CD4-positive, alpha-beta T cell treated with Interleukin-15 for 4 hours (primary cell): ENCODE measurements at places on chromosomes 2 and 18.

DNA sequence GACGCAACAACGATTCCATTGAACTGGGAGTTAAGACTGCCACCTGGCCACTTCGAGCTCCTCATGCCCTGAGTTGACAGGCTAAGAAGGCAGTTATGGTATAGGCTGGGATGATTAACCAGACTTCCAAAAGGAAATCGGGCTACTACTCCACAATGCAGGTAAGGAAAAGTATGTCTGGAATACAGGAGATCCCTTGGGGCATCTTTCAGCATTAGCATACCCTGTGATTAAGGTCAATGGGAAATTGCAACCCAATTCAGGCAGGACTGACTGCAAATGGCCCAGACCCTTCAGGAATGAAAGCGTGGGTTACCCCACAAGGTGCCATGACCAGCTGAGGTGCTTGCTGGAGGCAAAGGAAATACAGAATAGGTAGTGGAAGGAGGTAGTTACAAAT, 19.1 kb downstream of the CHRNA1 start:
- no peak for DNase-seq

DNA sequence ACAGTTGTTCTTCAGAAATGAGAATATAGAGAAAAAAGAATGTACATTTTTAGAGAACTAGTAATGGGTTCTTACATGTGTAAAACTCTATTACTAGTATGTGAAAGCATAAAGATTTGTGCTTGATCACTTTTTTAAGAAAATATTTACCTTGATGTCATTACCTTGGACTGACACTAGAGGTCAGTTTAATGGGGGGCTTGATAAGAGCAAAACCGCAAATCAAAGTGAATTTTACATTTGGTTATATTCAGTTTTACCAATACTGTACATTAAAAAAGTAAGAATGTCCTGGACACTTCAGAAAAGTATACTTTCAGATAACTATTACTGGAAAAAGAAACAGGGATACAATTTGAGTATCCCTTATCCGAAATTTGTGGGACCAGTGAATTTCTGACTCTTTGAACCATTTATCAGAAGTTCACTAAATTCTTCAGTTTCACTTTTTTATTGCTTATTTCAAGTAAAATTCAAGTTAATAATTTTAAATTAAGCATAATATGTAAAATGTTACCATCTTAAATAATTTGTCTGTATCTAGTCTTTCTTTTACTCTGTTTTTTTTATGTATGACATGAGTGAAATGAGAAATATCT, 1149.5 kb downstream of the DSC3 start:
- no peak for DNase-seq

GRCh38 chr2:206984206-206984605, 44.9 kb downstream of the CPO start:
- DNase-seq = no peak

- no peak for DNase-seq
Measured at GRCh38 chr2:82735336-82735735, 1723.7 kb downstream of the SUCLG1 start.

DNA sequence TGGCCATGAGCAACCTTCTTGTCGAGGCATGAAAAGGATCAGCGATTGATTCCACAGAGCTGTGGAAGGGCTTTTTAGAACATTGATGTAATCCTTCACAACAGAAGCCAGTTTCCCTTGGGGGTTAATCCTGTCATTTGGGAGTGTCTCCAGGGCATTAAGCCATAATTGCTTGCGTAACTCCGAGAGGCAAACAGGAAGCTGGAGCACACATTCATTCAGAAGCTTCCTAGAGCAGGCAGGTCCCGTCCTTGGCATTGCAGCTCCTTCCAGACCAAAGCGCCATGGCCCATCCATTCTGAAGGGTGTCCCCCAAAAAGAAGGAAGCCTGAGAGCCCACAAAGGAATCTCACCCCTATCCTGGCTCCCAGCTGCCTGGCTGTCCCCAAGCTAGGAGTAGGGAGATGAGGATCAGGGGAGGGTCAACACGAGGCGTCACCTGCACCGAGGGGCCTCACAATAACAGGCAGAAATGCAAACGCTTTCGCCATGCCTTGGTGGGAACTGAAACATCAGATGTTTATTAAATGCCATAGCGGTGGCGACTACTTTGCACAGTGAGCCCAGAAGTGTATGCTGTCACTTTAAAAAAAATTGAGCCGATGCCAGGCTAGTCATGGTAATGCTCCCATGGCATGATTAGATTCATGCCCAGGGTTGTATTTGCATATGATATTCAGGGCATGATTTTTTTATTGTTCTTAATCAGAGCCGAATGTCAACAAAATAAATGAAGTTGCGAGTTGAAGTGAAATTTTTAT, 339.4 kb downstream of the BCL11A start:
- no peak for DNase-seq

DNA sequence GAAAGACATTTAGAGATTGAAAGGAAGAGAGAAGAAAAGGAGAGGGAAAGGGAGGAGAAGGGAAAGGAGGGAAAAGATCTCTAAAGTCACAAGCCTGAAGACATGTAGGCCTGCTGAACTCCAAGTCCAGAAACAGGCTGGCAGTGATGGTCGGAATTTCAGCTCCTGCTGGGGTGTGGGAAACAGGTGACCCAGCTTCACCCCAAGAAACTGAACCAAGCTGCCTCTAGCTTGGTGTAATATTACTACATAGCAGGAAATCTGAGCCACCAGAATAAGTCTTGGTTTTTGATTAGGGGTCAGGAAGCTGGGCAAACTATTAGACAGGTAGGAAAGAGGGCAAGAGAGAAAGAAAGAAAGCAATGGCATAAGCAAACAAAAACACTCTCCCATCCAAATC, 185.8 kb downstream of the PDE11A start:
- DNase-seq = no peak

DNA sequence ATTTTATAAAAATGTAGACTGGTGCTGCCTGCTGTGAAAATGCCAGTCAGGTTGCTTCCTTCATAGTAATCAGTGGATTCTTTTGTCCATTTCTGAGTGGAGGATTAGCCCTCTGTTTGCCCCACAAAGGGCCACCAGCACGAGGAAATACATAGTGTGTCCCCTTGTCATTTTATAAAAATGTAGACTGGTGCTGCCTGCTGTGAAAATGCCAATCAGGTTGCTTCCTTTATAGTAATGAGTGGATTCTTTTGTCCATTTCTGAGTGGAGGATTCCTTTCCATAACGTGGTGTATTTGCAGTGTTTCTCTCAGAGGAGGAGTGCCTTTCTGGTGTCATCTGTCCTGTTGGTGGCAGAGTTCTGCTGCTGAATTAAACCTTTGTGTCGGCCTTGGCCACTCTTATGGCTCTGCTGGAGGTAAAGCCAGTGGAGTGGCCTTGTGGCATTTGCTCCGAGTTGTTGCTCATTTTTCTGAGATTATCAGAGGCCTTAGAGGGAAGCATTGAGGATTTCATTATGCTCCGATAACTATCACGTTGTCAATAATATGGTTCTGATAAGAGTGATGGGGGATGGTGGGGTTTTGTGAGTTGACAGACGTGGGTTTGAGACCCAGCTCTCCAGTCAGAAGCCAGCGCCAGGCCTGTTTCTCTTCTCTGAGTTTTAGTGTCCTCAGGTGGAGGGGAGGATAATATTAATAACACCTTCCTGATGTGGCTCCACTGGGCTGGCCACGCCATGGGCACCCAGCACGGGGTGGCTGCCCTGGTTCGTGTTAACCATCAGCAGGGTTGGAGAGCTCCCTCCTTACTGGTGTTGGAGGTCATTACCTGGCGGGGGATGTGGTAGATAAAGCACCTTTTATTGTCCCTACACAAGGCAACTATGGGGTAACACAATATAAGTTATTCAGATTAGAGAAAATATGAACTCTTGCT, 96.6 kb downstream of the NEDD4L start:
- no peak for DNase-seq

- peak; percentile 4 for DNase-seq
Measured at GRCh38 chr2:121356058-121356640, 71.1 kb upstream of the TFCP2L1 start.

DNA sequence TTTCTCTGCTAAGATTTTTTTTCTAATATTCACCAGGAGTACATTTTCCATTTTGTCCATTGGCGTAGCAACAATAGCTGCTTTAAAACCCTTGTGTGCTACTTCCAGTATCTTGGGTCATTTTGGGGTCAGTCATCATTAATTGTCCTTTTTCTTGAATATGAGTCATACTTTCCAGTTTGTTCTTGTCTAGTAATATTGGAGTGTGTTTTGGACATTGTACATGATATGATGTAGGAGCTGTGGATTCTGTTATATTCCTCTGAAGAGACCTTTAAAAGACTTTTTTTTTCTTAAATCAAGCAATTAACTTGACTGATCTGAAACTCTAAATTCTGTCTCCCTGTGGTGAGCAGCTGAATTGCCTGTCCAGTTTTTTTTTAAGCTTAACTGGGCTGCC, 40.8 kb downstream of the AGPS start:
- no peak for DNase-seq

- DNase-seq = no peak
Measured at GRCh38 chr2:229412686-229413085, 141.6 kb upstream of the PID1 start.

- no peak for DNase-seq
Measured at GRCh38 chr2:123606631-123607030, 418.5 kb upstream of the CNTNAP5 start.

GRCh38 chr18:45458033-45458432, 157.2 kb upstream of the SLC14A2 start:
- DNase-seq = no peak

DNA sequence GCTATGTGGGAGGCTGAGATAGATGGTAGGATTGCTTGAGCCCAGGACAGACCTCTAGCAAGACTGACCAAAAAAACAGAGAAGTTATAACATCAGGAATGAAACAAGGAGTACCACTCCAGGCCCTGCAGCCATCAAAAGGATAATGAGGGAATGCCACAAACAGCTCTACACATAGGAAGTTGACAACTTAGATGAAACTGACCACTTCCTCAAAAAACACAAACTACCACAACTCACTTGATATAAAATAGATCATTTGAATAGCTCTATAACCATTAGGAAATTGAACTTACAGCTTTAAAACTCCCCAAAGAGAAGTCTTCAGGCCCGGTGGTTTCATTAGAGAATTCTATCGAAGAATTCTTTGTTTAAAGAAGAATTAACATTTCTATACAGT, 12.9 kb upstream of the ESPNL start:
- DNase-seq = no peak

DNA sequence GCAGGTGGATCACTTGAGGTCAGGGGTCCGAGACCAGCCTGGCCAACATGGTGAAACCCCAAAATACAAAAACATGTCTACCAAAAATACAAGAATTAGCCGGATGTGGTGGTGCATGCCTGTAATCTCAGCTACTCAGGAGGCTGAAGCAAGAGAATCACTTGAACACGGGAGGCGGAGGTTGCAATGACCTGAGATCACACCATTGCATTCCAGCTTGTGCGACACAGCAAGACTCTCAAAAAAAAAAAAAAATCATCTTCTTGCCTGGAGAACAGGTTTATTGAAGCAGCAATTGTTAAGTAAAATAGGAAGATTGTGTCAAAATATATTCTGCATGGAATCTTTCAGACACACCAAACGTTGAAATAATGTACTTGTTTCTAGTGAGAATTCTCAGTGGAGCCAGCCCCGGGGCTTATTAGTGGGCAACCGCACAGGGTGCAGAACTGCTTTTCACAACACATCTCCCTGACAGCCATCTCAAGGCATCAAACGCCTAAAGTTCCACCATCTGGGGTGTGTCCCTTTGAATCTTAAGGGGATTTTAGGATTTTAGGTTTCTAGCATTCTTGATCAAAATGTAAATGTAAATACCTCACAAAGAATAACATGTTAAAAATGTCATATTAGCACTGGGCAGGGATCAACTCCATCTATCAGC, 28.6 kb upstream of the PPP4R1 start:
- no peak for DNase-seq

DNA sequence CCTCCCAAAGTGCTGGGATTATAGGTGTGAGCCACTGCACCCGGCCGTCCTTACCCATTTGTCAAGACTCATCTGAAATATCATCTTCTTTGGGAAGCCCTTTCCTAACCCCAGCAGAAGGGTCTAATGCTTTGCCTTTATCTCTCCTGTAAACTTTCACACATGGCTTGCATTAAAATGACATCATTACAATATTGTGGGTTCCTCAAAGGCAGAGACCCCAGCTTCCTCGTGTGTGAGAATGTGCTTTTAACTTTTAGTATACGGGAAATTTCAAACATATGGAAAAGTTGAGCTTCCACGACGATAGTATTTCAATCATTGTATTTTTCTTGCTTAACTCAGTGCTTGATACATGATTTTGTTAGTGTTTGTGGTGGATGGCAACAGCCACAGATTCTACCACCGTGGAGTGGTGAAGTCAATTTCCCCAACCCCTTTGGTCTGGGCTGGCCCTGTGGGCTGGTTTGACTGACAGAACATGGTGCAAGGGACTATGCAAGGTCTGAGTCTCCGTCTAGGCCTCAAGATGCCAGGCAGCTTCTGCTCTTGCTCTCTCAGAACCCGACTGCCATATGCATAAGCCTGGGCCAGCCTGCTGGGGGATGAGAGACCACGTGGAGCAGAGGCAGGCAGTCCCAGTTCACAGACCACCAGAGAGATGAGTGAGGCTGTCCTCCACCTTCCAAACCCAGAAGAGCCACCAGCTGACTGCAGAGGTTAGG, 39.9 kb downstream of the NGEF start:
- DNase-seq = no peak

DNA sequence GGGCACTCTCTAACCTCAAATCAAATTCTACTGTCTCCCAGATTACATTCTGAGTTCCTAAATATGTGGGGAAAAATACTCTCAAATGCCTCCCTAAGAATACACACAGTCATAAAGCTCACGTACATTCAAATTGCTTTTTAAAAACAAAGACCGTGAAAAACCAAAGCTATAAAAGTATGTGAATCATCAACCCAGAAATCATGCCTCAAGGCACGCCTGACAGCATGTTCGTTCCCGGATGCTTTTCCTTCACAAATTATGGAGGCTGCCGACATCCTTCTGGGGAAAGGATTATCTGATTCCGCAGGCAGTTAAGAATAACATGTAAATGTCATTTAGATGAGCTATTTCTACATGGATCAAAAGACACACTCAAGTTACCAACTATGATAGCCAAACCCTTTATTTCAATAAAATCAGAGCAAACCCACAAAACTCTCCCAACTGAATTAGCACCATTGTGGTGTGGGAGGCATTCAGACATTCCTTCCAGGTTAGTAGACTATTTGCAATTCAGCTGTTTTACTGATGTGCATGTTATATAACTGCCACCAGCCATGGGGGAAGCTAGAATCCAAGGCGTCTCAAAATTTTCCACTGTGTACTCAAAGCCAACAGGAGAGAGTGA, 398.2 kb upstream of the TRIB2 start:
- DNase-seq = no peak

- DNase-seq = no peak
Measured at GRCh38 chr2:219230059-219230540, 494 bp downstream of the ANKZF1 start.

GRCh38 chr2:36525245-36525644, 72.7 kb downstream of the FEZ2 start:
- no peak for DNase-seq
